ENCODE measurements at places on chromosomes 1 and 21.
A peak's percentile ranks its signal among the peaks of the same experiment; 100 is the strongest.

DNA sequence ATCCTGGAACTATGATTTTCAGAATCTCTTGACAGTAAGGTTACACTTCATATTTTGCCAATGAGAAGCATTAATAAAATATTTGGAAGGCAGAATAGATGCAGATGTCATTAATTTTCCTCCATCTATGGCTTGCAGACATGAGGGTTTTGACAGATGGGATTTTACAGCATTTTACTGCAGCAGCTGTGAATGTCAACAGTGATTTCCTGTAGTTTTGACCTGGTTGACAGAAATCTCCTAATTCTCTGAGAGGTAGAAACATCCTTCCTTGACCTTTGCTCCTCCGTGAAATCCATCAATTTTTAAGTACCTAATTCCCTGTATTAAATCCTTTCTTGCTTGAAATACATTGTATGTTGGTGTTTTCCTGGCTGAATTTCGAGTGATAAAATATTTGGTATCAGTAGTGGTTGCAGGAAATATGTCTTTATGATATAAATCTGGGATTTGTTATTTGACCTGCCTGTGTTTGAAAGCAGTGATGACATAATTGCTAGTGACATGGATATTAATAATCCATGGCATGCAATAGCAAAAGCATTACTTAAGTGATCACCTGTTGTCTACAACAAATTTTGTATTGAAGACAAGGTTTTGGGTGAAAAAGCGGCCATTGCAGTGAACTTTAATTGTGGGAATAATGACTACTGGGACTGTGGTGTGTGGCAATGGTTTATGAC, 73.9 kb downstream of the HLX start:
- no peak for DNase-seq

DNA sequence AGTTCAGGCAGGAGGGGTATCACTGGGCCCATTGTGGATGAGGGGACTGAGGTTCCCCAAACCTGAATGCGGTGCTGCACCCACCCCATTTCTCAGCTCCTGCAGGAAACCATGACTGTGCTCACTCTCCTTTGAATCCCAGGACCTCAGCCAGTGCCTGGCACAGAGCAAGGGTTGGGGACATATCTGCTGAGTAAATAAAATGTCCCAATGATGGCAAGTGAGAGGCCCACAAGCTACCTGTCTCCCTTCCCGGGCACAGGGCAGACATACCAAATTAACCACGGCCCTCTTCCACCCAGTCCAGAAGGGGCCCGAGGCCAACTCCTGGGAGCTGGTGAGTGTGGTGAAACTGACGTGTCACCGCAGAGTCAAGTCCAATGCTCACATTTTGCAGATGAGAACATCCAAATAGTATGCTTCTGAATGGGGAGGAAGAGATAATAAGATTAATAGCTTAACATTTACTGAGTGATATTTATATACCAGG, 97.6 kb downstream of the EPHB2 start:
- DNase-seq = no peak

- no peak for DNase-seq
These were observed 485.5 kb downstream of the PTPRC start for GRCh38 chr1:199124351-199124750.

DNA sequence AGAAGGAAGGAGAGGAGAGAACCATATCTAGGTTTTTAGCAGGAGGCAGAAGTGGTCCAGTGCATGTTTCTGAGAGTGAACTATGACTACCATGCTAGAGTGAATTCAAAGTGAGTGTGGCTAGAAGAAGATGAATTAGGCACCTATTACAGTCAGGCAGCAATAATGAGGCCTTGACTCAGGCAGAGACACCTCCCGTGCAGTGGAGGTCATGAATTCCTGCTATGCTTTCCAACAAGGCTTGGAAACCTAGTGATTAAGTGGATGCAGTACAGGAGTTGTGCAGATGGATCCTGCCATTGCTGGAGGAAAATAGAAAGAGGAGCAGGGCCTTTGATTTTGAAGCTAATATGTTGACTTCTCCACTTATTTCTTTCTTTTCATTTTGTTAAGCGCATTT, 581.5 kb downstream of the RWDD3 start:
- DNase-seq = no peak

DNA sequence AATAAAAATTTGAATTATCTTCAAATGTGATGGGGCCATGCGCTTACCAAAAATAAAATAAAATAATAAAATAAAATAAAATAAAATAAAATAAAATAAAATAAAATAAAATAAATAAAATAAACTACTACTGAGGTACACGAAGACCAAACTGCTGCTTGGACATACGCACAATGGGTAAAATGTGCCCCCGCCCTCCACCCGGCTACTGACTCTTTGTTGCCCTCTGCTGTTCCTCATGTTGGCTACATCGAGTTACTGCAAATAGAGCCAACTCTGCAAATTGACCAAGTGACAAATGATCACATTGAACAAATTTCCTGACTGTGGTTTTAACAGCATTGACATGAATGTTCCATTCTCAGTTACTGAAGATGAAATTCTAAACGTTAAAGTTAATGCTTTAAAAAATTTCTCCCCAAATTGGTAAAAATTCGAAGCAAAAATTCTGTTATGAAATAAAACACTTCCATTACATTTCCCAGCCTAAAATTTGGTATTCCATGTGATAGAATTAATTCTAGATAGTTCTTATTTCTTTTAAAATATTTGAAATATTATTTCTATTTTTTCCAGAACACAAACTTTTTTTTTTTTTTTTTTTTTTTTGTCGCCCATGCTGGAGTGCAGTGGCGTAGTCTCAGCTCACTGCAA, 18.8 kb upstream of the MAP1LC3C start:
- peak; percentile 50 for DNase-seq

DNA sequence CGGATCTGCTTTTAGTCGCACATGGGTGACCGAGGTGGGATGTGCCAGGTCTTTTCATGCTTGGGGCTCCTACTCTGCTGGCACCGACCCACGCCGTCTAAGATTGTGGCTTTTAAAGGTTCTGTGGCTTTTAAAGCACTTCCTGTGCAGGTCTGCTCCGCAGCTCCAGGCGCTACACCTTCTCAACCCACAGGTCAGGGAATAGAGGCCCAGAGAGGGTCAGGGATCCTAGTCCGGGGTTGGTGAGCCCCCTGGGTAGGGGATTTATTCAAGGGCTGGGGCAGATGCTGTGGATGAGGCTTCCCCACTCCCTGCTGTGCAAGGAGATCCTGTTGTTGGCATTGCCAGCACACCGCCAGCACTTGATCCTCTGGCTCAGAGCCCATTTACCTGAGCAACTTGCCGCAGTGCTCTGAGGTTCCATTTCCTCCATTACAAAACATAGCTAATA, 212.8 kb upstream of the RAB4A start:
- no peak for DNase-seq

DNA sequence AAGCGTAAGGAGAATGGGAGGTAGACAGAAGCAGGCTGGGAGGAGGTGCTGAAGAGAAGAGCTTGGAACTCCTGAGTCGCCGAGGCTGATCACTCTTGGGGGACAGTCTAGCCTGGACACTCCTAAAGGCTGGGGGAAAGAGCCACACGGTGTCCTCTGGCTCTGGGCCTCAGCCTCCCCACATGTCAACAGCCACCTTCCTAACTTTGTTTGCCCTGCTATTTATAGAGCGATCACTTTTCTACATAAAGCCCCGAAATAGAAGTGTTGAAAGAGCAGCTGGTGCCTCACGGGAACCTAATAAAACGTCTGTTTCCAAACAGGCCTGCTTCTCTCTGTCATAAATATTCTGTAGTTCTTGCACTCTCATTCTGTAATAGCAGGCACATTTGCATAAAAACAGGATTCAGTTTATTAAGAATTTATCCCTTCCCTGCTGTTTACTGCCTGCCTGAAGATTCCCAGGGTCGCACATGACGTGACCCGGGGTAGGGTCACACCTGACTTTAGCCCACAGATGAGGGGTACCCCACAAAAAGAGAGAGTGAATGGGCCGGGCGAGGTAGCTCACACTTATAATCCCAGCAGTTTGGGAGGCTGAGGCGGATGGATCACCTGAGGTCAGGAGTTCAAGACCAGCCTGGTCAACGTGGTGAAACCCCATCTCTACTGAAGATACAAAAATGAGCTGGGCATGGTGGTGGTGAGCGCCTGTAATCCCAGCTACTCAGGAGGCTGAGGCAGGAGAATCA, 212.5 kb downstream of the TOMM20 start:
- no peak for DNase-seq

DNA sequence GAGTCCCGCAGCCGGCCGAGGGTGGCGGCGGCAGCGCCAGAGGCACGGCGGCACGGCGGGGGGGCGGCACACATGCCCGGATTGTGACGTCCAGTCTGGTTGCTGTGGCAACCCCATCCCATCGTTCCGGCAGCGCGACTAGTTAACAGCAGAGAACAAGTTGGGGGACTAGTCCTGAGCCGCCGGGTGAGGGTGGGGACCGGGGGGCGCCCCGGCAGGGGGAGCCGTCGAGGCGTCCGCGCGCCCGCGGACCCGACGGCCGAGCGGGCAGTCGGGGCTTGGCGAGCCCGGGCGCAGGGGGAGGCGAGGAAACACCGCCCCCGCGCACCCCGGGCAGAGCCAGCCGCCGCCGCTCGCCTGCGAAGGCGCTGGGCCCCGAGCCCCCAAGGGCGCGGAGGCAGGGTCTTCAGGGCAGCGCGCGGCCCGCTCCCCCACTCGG, at the start of gene CHD5:
Gene CHD5, minus strand, starts transcription at position 54 of the 439 bp plus-strand sequence. CDS start 298 bp downstream, outside the sequence.
- DNase-seq = peak; percentile 74

- no peak for DNase-seq
These were observed 11.1 kb downstream of the GLRX2 start for GRCh38 chr1:193094112-193094511.

DNA sequence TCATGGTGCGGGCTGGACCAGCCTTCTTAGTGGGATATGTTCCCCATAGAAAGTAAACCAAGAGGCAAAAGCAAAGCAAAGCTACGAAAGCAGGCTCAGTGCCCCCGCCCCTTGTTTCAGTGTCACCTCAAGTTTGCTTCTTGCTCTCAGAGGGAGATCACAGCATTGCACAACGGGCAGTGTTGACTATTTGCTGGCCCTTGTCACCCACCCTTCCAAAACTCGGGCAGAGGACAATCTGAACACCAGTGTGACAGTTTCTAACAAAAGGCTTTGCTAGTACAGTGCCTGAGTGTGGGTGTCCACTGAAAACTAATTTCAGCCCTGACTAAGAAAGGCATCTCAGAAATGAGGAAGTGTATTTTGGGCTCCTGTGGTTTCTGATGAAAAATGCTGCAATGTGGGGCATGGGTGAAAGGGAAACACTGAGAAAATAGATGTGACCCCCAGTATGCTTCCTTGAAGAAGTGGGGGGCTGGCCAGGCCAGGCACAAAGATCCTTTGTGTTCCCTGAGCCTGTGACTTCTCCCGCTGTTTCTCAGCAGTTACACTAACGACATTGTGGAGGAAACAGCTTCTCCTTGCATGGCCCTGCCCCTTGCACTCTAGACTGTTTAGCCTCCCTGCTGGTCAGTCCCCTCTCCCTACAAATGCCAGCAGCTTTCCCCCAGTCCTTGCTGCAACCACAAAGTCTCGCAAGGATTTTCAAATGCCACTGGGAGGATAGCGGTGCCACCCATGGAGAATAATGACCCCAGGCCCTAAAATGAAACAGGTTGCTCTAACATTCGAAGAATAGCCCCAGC, 33.3 kb upstream of the KCNE1 start:
- no peak for DNase-seq

- no peak for DNase-seq
These were observed 124.0 kb downstream of the BRINP3 start for GRCh38 chr1:190353538-190354101.

DNA sequence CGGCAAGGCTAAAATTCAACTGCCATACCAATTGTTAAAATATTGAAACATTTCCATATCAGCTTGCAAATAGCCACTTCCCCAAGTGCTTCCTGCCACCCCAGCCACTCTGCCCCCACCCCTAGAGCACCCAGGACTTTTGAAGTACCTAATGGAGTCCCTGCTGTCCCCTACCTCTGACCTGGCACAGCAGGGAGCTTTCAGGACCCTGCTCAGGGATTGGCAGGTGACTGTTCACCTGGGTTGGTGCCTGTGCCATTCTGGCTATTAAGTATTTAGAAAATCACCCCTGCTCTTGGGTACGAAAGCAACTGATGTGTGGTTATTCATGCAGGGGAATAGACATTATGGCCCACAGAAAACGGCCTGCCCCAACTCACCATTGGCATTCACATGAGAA, 9.1 kb upstream of the HPCAL4 start:
- DNase-seq = no peak

- no peak for DNase-seq
These were observed 37.5 kb upstream of the HHAT start for GRCh38 chr1:210291081-210291764.

- DNase-seq = peak; percentile 50
These were observed 450 bp downstream of the S100A10 start for GRCh38 chr1:151993084-151993733.

DNA sequence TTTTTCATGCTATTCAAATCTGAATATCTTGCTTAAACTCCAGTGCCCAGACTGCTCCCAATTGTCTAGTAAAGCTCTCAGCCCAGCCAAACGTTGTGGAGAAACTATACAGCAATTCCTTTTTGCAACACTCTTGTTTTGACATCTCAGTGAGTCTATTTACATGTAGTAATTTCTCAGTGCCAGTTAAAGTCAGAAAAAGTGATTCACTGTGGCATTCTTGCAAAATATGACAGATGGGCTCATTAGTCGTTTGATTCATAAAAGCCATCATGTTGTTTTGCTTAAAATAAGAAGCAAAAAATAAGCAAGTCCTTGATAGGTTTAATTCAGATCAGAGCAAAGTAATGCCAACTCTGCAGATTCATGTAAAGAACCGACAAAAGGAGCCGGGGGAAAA, 20.7 kb upstream of the TMPRSS15 start:
- no peak for DNase-seq

- DNase-seq = no peak
These were observed 1.7 kb upstream of the ELOA start for GRCh38 chr1:23741609-23742008.

DNA sequence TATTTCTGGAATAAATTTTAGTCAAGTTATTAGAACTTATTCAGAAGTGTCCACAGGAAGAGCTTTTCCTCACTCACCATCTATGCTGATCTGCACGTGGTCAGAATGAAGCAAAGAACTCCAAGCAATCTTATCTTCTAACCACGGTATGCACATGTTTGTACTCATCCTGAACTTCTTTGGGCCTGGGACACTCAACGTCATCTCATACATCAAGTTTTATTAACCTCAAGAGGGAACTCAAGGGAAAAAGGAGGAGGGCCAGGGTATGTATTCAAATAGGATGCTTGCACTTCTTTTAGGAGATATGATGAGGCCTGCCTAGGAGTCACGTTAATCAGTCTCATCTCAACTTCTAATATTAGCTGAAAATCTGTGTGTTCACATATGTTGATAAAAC, 142.5 kb downstream of the C1orf94 start:
- no peak for DNase-seq

DNA sequence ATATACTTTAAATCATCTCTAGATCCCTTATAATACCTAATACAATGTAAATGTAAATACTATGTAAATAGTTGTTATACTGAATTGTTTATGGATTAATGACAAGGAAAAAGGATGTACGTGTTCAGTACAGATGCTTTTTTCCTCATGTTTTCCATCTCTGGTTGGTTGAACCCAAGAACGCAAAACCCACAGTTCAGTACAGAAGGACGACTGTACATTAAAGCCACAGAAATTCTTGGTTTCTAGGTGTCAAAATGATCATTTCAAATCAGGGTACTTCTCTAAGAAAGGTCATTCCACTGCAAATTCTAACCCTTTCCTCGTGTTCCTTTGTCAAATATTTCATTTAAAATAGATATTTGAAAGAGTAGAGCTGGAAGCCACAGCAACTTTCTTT, 158.1 kb downstream of the VAV3 start:
- DNase-seq = no peak

GRCh38 chr1:226027538-226028217, 28.5 kb upstream of the SDE2 start:
- no peak for DNase-seq

- DNase-seq = no peak
These were observed 28.0 kb upstream of the FASLG start for GRCh38 chr1:172630868-172631267.
